ENCODE measurements at places on chromosomes 16 and 17.

- H3K27me3 ChIP-seq = peaks cover 2% of the 10 kb centered on the region
- H3K27ac ChIP-seq = no peak overlapping the region
- no peak for DNase-seq
- no peaks in the 10 kb centered on the region for H3K4me1 ChIP-seq
- H3K36me3 ChIP-seq = no peaks in the 10 kb centered on the region
These were observed 2.6 kb downstream of the GPR179 start for GRCh38 chr17:38341035-38341721.

DNA sequence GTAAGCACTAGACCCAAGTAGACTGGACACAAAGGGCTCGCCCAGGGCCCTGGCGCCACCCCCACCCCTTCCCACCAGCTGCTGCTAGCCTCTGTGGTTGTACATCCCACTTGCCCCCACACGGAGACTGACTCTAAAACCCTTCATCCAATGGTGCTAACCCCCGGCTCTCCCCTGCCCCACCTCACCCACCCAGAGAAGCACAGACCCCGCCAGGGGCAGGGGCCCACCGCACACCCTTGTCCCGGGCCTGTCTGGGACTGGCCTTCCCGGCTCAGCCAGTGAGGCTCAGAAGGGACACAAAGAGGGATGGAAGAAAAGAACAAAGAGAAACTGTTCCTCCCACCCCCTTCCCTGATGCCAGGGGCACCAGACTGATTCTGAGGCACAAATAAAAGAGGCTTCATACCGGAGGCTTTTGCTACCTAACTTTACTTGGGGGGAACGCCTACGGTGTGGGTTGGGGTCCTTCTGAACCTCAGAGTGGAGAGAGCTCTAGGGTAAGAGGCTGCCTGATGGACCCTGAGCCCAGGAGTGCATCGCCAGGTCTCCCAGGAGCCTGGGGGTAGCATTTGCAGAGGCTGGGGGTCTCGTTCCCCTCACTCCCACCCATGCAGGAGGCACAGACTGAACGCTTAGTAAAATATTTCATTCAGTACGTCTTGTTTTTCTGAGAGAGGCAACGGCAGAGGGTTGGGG is 8.2 kb downstream of the CORO6 start:
- H3K27me3 ChIP-seq = no peaks in the 10 kb centered on the region
- peak overlapping the region; percentile 97 for H3K27ac ChIP-seq
- no peaks in the 10 kb centered on the region for H3K36me3 ChIP-seq

DNA sequence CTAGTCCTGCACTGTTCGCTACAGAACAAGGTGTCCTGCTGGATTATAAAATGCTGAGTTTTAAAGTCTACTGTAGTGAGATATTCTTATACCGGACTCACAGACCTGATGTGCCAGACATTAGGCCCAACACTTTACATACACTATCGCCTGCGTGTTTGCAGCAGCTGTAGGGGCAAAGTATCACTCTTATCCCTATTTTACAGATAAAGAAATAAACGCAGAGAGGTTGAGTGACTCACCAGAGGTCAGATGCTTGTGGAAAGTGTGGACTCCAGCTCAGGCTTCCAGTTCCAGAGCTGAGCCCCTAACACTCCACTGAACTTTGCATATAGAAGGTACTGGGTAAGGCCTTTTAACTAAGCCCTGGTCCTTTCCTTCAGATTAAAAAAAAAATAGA is 47.4 kb downstream of the PLXDC1 start:
- no peaks in the 10 kb centered on the region for H3K36me3 ChIP-seq
- DNase-seq = no peak
- H3K4me3 ChIP-seq = no peak overlapping the region
- H3K27me3 ChIP-seq = no peaks in the 10 kb centered on the region
- H3K4me1 ChIP-seq = peaks cover 10% of the 10 kb centered on the region
- H3K27ac ChIP-seq = no peak overlapping the region

- no peak overlapping the region for H3K27ac ChIP-seq
- H3K4me1 ChIP-seq = no peaks in the 10 kb centered on the region
- H3K4me3 ChIP-seq = no peak overlapping the region
- no peak for DNase-seq
- H3K36me3 ChIP-seq = no peaks in the 10 kb centered on the region
These were observed 129.1 kb upstream of the LHX1 start for GRCh38 chr17:36808180-36808661.

DNA sequence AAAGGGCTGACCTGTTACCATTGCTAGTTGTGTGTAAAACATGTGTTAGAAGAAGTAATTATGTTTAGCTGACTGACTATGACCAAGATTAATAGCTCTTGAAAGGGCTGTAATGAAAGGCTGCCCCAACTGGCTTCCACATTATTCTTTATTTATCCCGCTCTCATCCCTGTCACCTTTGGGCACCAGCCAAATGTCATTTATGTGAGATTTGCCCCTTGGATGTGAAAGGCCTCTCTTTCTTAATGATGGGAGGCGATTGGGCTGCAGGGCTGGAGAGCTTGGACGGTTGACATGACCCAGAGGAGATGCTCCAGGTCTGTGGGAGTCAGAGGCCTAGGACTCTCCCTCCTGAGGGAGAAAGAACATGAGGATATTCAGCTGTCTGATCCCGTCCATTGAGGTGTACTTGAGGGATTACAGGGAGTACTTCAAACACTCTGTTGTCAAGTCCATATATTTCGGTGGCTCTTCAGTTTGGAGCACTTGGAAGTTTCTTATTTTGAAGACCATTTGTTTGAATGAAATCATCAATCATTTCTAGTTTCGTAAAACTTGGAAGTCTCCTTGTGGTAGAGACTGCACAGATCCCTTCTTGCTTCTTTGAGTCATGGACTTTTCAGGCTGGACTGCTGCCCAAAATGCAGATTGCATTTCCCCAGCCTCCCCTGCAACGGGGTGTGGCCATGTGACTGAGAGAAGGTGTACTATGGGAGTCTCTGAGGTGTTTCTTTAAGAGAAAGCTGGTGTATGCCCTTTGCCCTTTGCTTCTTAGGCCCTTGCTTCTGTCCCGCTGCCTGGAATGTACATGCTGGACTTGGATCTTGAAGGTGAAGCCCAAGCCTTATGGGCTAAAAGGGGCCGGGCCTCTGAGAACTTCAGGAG is 51.3 kb downstream of the FTO start:
- no peak overlapping the region for H3K27ac ChIP-seq
- no peaks in the 10 kb centered on the region for H3K36me3 ChIP-seq
- no peak overlapping the region for H3K4me3 ChIP-seq
- no peaks in the 10 kb centered on the region for H3K4me1 ChIP-seq
- no peak for DNase-seq
- no peaks in the 10 kb centered on the region for H3K27me3 ChIP-seq

GRCh38 chr17:37494401-37494831 is 4.7 kb downstream of the DUSP14 start:
- no peaks in the 10 kb centered on the region for H3K27me3 ChIP-seq
- peaks cover 19% of the 10 kb centered on the region for H3K4me1 ChIP-seq
- no peak overlapping the region for H3K4me3 ChIP-seq
- no peak for DNase-seq
- peak overlapping the region; percentile 8 for H3K27ac ChIP-seq
- H3K36me3 ChIP-seq = no peaks in the 10 kb centered on the region

- peak overlapping the region; percentile 67 for H3K4me3 ChIP-seq
- no peak overlapping the region for H3K27ac ChIP-seq
- peaks cover 31% of the 10 kb centered on the region for H3K4me1 ChIP-seq
- no peak for DNase-seq
- H3K36me3 ChIP-seq = peaks cover 10% of the 10 kb centered on the region
These were observed 2.2 kb upstream of the MPG start for GRCh38 chr16:75580-76501.

DNA sequence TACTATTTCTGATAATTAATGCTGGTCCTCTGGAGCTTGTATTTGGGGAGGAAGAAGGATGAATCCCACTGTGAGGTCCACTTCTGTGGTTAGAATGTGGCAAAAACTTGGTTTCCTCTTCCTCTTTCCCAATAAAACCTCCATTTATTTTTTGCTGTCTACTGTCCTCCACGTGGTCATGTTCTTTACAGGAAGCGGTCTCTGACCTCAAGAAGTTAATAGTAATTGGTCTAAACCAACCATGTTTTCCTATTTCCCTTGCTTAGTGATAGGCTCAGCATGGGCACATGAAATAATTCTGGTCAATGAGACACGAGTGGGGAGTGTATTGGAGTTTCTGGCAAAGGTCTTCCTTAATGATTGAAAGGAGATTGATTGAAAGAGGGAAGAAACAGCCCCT is 33.9 kb downstream of the CHP2 start:
- DNase-seq = no peak
- H3K36me3 ChIP-seq = no peaks in the 10 kb centered on the region
- peaks cover 15% of the 10 kb centered on the region for H3K4me1 ChIP-seq
- peaks cover 23% of the 10 kb centered on the region for H3K27me3 ChIP-seq
- no peak overlapping the region for H3K4me3 ChIP-seq

- H3K4me1 ChIP-seq = no peaks in the 10 kb centered on the region
- no peak for DNase-seq
- no peaks in the 10 kb centered on the region for H3K36me3 ChIP-seq
- H3K27me3 ChIP-seq = no peaks in the 10 kb centered on the region
- no peak overlapping the region for H3K4me3 ChIP-seq
- no peak overlapping the region for H3K27ac ChIP-seq
These were observed 187.9 kb downstream of the KCNJ2 start for GRCh38 chr17:70357190-70357589.

- H3K36me3 ChIP-seq = peaks cover 64% of the 10 kb centered on the region
- H3K27me3 ChIP-seq = no peaks in the 10 kb centered on the region
- H3K4me1 ChIP-seq = no peaks in the 10 kb centered on the region
- H3K27ac ChIP-seq = no peak overlapping the region
These were observed 12.1 kb downstream of the ACLY start for GRCh38 chr17:41906465-41907184.

DNA sequence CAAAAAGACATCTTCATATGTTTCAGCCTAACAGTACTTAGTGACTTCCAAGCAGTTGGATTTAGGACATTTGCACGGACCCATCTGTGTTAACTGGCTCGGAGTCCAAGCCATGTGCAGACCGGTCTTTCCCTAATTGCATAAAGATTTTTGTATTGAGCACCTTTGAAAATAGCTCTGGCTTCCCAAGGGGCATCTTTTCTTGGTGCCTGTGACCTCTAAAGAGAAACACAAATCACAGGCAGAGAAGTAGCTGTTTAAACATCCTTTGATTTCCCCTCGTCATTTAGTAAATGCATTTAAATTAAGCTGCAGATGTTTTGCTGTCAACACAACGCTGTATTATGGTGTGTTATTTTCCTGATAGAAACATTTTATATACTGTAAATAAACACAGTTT is 288.2 kb upstream of the SALL1 start:
- no peak overlapping the region for H3K4me3 ChIP-seq
- H3K27me3 ChIP-seq = peaks cover 6% of the 10 kb centered on the region
- H3K4me1 ChIP-seq = no peaks in the 10 kb centered on the region

DNA sequence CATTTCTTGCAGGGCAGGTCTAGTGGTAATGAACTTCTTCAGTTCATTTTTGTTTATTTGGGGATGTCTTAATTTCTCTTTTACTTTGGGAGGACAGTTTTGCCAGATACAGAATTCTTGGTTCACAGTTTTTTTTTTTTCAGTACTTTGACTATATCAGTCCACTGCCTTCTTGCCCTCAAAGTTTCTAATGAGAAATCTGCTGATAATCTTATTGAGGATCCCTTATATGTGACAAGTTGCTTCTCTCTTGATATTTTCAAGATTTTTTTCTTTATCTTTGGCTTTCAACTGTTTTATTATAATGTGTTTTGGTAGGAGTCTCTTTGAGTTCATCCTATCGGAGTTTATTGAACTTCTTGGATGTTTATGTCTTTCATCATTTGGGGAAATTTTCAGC is 42.8 kb downstream of the CLEC19A start:
- H3K27ac ChIP-seq = no peak overlapping the region
- no peak for DNase-seq
- H3K4me3 ChIP-seq = no peak overlapping the region

DNA sequence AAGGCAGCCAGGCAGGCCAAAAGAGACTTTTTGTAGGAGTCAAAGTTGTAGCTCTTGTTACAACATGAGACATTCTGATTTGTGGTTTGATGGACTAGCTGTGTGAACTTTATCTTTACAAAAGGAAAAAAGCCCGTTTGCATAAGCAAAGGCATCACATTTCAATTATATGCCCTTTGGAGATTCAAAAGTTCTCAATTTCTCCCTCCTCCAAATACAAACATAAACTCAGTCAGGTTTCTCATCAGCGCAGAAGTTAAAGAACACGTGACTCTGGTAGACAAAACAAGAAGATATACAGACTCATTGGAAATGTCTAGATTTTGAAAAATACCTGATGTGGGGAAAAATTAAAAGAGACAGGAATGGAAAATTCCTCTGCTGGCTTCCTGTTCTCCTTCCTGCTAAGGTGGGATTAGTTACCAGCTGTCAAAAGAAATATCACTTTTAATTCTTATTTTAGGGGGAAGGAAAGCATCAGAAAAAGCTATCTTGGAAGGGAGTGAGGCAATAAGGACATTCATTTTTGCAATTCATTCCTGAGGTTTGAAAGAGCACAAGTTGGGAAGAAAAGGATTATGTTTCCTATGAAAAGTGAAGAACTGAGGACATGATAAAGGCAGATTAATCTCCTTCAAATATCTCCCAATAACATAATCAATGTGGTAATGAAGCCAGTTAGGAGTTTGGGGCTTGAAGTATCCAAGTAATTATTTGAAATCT is 4.6 kb upstream of the KCNJ16 start:
- H3K4me3 ChIP-seq = no peak overlapping the region
- no peaks in the 10 kb centered on the region for H3K36me3 ChIP-seq
- H3K27ac ChIP-seq = no peak overlapping the region
- no peak for DNase-seq
- H3K4me1 ChIP-seq = no peaks in the 10 kb centered on the region

- peaks cover 11% of the 10 kb centered on the region for H3K4me1 ChIP-seq
- H3K27ac ChIP-seq = no peak overlapping the region
- no peaks in the 10 kb centered on the region for H3K36me3 ChIP-seq
- peaks cover 2% of the 10 kb centered on the region for H3K27me3 ChIP-seq
These were observed 176.0 kb upstream of the RPL38 start for GRCh38 chr17:74027444-74027843.

GRCh38 chr17:542943-543342 is 171.7 kb downstream of the VPS53 start:
- H3K4me1 ChIP-seq = peaks cover 18% of the 10 kb centered on the region
- H3K4me3 ChIP-seq = no peak overlapping the region
- DNase-seq = no peak

DNA sequence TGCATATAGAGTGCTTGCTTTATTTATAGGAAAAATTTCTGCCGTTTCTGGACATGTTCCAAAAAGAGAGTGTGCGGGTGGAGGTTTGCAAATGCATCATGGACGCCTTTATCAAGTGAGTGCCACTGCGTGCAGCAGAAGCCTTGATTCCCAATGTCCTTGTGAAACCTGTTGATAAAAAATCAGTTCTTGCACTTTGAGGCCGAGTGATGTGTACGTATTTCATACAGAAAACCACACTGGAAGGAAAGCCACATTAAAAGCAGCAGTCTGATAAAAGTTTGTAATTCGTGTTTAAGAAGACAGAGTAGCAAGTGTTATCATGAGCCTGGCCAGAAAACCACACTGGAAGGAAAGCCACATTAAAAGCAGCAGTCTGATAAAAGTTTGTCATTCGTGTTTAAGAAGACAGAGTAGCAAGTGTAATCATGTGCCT is 78.0 kb downstream of the KNOP1 start:
- peak; percentile 48 for DNase-seq
- peaks cover 12% of the 10 kb centered on the region for H3K4me1 ChIP-seq
- no peaks in the 10 kb centered on the region for H3K27me3 ChIP-seq
- H3K36me3 ChIP-seq = peaks cover 22% of the 10 kb centered on the region
- H3K27ac ChIP-seq = no peak overlapping the region
- H3K4me3 ChIP-seq = no peak overlapping the region

- H3K27ac ChIP-seq = no peak overlapping the region
- peaks cover 21% of the 10 kb centered on the region for H3K4me1 ChIP-seq
- DNase-seq = no peak
These were observed 209.4 kb downstream of the SEC14L1 start for GRCh38 chr17:77349976-77350830.

GRCh38 chr17:5877948-5878347 is 192.2 kb upstream of the WSCD1 start:
- no peak overlapping the region for H3K4me3 ChIP-seq
- no peaks in the 10 kb centered on the region for H3K36me3 ChIP-seq
- H3K4me1 ChIP-seq = no peaks in the 10 kb centered on the region
- H3K27me3 ChIP-seq = peaks cover 9% of the 10 kb centered on the region
